Bronchial epithelial cell (primary cell): ENCODE measurements at places on chromosomes 1 and 21. TPM values are rescaled to one million over a fixed set of nuclear protein-coding genes. Genes with fewer than 3 reads are reported as not detected.

MAP1LC3C gene
- not detected in 2 replicates for total RNA-seq

PLA2G5 gene
- total RNA-seq: not detected in 2 replicates

PPFIA4 gene
- 4.2 and 9.2 TPM in 2 replicates for total RNA-seq

CHI3L1 gene
- total RNA-seq: 0.79 and 1.7 TPM in 2 replicates

TBX19 gene
- total RNA-seq: 0.51 and 0.79 TPM in 2 replicates

SERPINC1 gene
- not detected in 2 replicates for total RNA-seq

SPRR2F gene
- total RNA-seq: not detected in 2 replicates

OR14K1 gene
- not detected in 2 replicates for total RNA-seq

S100A8 gene
- 50.0 and 551 TPM in 2 replicates for total RNA-seq

TRIM67 gene
- not detected in 2 replicates for total RNA-seq

CSTB gene
- total RNA-seq: 31.3 and 139 TPM in 2 replicates

WDR26 gene
- total RNA-seq: 34.5 and 58.8 TPM in 2 replicates

CELA3A gene
- total RNA-seq: not detected in 2 replicates

OR2T3 gene
- total RNA-seq: not detected in 2 replicates

DNA sequence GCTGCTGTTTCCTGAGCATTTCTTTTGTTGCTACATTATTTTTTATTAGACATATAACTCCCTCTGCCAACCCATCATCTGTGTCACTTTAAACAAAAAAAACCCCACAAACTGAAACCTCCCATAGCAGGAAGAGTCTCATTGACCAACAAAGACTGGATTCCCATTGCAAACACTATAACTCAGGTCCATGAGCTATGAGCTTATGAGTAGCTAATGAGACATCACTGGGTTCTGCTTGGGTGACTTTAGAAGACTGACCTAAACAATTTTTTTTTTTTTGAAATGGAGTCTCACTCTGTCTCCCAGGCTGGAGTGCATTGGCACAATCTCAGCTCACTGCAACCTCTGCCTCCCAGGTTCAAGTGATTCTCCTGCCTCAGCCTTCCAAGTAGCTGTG is 212.8 kb downstream of the LTN1 start:
- no peak for DNase-seq

- no peak for DNase-seq
Measured at GRCh38 chr1:32765570-32766327, 51.4 kb downstream of the YARS1 start.

GRCh38 chr1:3003039-3003940 is 18.0 kb upstream of the ACTRT2 start:
- no peak for DNase-seq

DNA sequence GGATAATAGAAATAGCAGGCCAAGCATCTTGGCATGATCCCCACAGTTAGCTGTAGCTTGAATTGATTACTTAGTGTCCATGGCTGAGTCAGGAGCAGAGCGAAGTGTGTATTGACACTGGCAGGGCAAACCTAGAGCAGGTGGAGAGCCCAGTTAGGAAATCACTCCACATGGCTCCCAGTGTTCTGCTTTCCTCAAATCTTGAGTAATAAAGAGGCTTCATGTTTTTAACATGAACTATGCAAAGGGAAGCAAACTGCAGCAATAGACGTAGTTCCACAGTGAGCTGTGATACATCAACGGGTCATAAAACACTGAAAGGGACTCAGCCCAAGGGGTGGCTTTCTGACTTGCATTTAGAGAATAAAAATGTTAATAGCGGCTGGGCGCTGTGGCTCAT is 28.9 kb downstream of the RHEX start:
- DNase-seq: no peak

DNA sequence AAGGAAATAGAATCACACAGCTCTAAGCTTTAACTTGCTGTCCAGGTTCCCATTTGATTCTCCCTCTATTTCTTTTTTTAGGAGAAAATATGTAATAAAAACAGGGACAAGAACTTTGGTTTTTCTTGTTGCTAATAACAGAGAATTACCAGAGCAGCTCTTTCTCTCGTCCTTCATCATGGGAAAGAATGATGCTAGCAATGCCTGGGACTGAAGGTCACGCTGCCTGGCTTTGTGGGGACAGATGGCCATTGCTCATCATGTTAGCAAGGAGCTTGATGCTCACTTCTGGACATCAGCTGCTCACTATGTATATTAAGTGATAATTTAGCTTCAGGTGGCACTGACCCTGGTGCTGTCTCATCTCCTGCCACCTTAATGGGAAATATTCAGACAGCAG is 77.3 kb upstream of the AKT3 start:
- no peak for DNase-seq

DNA sequence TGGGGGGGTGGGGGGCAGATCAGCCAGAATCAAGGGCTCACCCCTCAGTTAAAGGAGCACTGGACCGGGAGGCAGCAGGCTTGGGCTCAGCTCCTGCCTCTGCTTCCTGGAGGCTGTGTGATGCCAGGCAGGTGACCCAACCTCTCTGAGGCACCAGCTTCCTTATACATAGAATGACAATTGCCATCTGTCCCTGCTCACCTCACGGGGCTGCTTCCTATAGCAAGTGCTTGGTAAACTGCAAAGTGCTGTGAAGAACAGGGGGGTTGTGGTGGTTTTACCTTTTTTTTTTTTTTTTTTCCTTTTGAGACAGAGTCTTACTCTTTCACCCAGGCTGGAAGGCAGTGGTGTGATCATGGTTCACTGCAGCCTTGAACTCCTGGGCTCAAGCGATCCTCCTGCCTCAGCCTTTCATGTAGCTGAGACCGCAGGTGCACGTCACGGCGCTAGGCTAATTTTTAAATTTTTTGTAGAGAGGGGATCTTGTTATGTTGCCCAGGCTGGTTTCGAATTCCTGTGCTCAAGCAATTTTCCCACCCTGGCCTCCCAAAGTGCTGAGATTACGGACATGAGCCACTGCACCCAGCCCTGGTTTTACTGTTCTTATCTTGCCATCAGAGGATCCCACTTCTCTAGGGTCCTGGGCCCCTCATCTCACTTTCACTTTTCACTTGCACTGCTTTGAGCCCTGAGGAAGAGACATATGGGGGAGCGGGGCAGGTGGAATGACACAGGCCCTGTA is 11.6 kb downstream of the KCNQ4 start:
- no peak for DNase-seq

- peak; percentile 61 for DNase-seq
Measured at GRCh38 chr21:32257962-32258785, 20.7 kb downstream of the MIS18A start.

GRCh38 chr1:9200441-9200840 is 34.1 kb upstream of the H6PD start:
- peak; percentile 73 for DNase-seq

- no peak for DNase-seq
Measured at GRCh38 chr1:36814774-36815173, 219.5 kb downstream of the GRIK3 start.

DNA sequence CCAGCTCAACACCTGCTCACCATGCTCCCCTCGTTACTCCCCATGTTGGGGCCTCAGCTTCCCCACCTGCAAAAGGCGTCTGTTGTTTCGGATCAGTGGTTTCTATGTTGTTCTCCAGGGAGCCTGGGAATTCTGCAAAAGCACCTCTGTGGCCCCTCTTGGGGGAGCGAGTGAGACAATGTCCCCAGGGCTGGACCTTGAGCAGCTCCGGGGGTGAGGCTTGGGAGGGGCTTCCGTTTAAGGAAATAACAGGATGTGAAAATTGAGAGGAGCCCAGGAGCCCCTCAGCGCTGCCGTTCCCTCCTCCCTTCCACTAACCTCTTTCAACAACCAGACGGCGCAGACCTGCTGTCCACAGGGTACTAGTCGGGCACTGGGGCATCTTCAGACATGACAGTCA is 98.5 kb upstream of the IFFO2 start:
- no peak for DNase-seq

GRCh38 chr1:12220890-12221289 is 8.9 kb upstream of the VPS13D start:
- no peak for DNase-seq

- DNase-seq: no peak
Measured at GRCh38 chr1:20178634-20179370, 7.1 kb upstream of the UBXN10 start.

DNA sequence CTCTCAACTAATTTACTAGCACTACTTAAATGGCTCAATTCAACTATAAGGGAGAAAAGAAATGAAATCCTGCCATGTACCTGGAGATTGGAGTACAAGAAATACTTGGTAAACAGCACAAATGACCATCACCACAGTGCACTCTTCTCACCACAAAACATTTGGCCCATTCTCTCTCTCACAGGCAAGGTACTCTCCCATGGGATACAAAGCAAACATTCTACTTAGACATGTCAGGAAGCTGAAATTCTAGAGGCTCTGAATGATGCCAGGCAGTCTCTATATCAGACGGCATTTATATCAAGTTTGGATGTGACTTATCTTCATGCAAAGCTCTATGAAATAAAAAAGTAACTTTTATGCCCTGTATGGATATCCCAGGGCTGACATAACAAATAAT is 72.5 kb downstream of the DPT start:
- DNase-seq: no peak

DNA sequence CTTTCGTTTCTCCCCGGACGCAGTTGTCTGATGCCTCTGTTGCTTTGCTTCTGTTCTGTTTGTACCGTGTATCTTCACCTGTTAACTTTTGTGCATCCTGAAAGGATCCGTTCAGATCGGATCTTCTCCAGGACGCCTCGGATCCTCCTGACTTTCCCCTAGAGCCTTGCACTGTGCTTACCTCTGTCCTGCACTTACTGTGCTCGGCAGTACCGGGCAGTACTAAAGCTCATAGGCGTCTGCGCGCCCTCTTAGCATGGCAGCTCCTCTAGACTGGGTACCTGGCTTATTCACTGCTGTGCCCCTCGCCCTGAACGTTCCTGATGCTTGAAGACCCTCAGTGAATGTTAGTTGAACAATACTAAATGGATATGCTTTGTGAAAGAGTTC is 934 bp downstream of the SCP2 start:
- DNase-seq: no peak

- DNase-seq: no peak
Measured at GRCh38 chr1:247056071-247056470, 22.5 kb downstream of the ZNF670 start.

DNA sequence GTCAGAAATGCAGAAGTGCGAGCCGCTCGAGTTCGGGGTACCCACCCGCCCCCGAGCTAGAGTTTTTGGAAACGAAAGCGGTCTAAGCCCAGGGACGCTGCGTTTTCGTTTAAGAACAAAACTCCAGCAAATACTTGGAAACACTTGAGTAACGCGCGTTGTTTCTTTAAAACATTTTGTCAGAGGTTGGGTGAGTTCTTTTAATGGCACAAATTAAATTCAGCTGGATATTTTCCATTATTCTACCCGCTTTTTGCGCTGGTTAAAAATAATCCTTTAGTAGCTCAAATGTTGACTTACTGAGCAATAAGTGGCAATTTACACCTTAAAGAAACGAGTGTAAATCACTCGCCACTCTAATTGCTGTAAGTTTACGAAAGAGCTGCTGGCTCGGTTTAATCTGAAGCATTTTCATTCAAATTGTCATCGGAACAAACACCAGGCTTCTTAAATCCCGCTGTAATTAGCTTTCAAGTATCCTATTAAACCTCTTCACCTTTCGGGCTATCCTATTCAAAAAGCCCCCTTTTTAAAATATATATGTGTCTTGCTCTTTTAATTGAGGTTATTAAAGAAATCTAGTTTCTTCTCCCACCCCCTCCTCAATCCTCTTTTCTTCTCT is 1.5 kb downstream of the LHX8 start:
- no peak for DNase-seq

- no peak for DNase-seq
Measured at GRCh38 chr1:13714851-13715250, 14.9 kb downstream of the PRDM2 start.

GRCh38 chr1:243849421-243850201 is 432 bp downstream of the AKT3 start:
- no peak for DNase-seq

- no peak for DNase-seq
Measured at GRCh38 chr21:41868062-41868710, 11.0 kb downstream of the PRDM15 start.

- peak; percentile 27 for DNase-seq
Measured at GRCh38 chr1:31762726-31763670, 1.1 kb downstream of the ADGRB2 start.
